ENCODE measurements at places on chromosomes 3 and 15.

DNA sequence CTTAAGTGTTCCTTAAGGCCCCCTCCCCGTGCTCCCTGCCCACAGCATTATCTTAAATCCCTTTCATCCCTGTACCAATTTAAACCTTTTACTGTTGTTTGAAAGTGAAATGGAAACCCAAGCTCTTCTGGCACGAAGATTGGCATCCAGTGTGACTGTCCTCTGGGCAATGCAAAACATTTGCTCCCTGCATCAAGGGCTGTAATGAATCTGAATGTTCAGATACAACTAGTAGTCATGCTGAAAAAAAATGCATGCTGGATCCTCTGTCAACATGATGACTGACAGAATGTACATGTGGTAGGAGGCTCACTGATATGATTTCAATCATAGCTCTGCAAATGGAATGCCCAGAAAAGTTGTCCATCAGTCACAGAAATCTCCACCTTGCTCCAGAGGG is 8.1 kb upstream of the CDIN1 start:
- no peak for DNase-seq

DNA sequence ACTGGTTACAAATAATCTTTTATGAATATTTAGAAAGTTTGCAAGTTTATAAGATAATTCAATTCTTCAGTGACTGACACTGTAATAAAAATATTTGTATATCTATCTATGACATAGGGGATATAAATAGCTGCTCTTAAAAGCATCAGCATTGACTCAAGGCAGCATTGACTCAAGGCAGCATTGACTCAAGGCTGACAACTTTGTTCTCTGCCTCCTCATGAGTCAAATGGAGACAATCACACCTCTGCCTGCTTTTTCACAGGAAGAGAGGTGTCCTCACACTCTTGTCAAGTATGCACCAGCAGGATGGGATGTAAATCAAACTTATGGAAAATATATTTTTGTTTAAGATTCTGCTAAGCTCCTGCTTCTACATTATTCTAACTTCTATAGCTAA is 1173.1 kb downstream of the NSUN3 start:
- no peak for DNase-seq

- DNase-seq = no peak
These were observed 4.6 kb downstream of the GRM2 start for GRCh38 chr3:51711352-51712037.

GRCh38 chr3:5634411-5634810 is 446.9 kb downstream of the EDEM1 start:
- DNase-seq = no peak

GRCh38 chr3:163011596-163011995 is 1515.0 kb downstream of the OTOL1 start:
- DNase-seq = no peak

DNA sequence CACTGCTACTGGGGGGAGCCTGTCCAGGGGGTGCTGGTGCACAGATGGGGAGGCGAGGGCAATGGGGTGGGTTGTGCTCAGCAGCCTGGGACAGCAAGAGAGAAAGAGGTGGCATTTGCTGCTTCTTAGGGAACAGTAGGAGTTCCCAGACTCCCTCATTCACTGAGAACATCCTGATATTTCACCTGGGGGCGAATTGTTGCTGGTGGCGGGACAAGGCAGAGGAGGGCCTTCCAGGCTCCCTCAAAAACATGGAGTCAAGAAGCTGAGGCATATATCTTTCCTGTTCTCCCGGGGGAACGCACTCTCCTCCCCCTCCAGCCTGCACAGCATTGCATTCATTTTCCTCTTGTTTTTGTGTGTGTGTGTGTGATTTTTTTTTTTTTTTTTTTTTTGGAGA is 65.7 kb downstream of the CDC25A start:
- DNase-seq = no peak

GRCh38 chr15:44812029-44812517 is 75.7 kb downstream of the TRIM69 start:
- no peak for DNase-seq

GRCh38 chr3:189316296-189317019 is 144.7 kb downstream of the TPRG1 start:
- DNase-seq = no peak

GRCh38 chr3:2597615-2598014 is 498.9 kb downstream of the CNTN4 start:
- DNase-seq = no peak

DNA sequence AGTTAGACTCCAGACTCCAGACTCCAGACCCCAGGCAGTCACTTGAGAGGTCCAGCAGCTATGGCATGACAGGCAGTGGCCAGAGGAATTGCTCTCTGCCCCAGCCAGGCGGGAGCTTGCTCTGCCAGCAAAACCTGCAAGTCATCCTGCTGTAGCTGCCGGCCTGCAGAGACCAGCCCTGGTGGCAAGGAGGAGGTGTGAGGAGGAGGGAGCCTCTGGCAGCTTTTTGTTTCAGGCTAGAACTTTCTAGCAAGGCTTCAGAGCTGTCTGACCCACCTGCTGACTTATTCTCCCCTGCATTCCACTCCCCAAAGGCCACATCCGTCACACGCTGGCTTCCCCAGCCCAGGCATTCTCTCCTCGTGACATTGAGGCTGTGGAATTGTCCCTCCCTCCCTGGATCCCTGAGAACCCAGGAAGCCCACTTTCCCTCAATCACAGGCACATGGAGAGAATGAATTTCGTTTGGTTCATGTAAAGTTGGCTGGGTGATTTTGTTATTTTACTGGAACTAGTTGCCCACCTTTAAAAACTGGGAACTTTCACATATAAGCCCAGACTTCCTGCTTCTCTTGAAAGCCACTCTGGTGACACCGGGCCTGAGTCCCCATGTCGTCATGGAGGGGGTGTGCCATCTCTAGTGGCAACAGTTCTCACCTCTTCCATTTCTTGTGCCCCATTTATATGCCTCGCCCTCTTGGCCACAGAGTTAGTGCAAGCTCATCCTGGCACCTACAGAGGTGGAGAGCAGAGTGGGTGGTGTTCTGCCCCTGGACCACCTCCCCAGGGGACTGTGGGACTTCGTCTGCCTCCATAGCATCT is 82.7 kb downstream of the ABHD5 start:
- DNase-seq = no peak

DNA sequence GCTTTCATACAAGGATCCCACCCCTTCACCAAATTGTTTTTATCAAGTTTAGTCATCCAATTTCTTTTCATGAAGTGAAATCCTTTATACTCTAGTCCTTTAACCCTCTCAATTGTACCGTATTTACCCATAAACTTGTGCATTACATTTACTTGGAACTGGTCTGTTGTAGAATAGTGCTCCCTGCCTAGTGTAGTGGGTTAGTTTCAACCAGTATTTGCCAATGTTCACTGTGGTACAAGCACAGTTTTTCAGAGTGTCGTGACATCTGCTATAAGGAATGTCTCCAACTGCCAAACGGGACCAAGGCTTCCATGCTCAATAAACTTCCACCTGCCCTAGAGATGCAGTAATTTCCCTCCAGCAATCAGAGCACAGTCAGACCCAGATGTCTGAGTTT is 211.9 kb downstream of the KCNAB1 start:
- DNase-seq = no peak

GRCh38 chr3:20073068-20073467 is 32.8 kb downstream of the KAT2B start:
- no peak for DNase-seq
